Activated naive CD4-positive, alpha-beta T cell (primary cell): ENCODE measurements at places on chromosomes 16 and 17.

- DNase-seq, result no peak
These were observed 5.9 kb downstream of the KDM6B start for GRCh38 chr17:7839876-7840261.

GRCh38 chr16:55849536-55849935, 16.6 kb upstream of the CES1 start:
- no peak for DNase-seq

- DNase-seq, result no peak
These were observed 172.5 kb downstream of the XYLT1 start for GRCh38 chr16:17298238-17298637.

GRCh38 chr16:14071576-14072271, 605 bp downstream of the MRTFB start:
- peak; percentile 2 for DNase-seq

GRCh38 chr17:68450801-68451200, 6.5 kb downstream of the WIPI1 start:
- no peak for DNase-seq
